ENCODE measurements at places on chromosomes 5 and 9.

GRCh38 chr9:95511616-95511931 lies 5.2 kb downstream of the PTCH1 start:
- DNase-seq, result no peak

GRCh38 chr9:75626860-75627259 lies 263.6 kb upstream of the PCSK5 start:
- DNase-seq, result no peak

GRCh38 chr9:132030626-132031325 lies 48.9 kb downstream of the MED27 start:
- DNase-seq, result no peak

DNA sequence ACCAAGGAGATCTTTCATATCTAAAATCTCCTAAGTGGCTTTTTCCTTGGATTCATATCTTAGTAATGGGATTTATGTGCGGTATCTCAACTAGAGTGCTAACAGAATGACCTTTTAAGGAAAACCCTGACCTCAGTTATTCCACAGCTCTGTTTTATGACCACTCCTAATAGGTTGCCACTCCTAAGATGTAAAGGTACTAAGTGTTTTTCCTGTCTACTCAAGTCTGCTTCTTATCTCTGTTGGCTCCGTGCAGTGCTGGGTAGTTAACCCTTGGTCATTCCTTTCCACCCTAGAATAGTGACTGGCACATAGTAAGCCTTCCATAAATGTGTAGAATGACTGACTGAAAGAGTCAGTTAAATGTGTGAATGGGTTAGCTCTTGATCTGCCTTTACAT lies 161.4 kb downstream of the DOCK2 start:
- DNase-seq, result no peak

DNA sequence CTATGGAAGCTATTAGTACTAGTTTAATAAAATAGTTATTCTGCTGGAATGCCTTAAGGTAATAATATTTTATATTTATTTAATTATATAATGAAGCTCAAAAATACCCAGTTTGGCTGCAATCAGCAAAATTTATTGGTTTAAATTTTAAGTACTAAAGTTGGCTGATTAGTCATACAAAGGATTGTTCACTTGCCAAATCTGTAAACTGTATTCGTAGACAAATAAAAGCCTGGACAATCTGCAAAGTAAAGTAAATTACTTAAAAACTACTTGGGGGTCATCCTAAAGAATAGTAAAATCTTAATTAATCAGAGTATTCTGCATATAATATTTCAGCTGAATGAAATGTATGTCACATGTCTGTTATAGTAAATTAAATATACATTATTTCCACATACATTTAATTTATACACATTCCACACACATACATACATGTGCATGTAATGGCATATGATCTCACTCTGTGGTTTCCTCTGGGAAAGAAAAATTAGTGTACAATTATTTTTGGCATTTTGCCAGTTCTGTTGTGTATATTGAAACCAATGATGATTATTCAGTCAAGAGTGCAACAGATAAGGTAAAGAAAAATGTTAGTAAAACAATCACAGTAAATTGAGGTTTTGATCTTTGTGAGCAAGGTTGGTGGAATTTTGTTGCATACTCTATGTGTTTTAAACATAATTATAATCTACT lies 455.9 kb downstream of the CDH9 start:
- DNase-seq, result no peak

GRCh38 chr9:115146581-115147021 lies 28.6 kb upstream of the TNC start:
- no peak for DNase-seq

DNA sequence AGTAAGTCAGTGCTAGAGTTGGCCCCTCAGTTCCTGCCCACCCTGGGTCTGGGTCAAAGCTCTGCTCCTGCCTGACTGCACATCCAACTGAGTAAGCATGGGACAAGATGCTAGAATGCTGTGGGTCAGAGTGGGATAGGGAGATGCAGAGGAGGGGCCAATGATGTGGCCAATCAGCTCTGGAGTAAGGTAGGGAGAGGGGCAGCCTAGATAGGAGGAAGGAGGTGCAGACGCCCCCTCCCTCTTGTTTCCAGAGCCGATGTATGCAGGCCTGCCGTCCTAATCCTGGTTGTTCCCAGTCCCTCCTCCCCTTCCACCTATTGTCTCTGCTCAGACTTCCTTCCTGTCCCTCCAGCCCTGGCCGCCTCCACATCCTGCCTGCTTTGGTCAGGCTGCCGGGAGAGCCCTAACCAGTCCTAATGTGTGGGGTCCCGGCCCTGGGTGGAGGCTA lies 1.3 kb downstream of the ARAP3 start:
- no peak for DNase-seq

- DNase-seq, result no peak
Measured at GRCh38 chr9:136050266-136050700, 44.8 kb downstream of the NACC2 start.

DNA sequence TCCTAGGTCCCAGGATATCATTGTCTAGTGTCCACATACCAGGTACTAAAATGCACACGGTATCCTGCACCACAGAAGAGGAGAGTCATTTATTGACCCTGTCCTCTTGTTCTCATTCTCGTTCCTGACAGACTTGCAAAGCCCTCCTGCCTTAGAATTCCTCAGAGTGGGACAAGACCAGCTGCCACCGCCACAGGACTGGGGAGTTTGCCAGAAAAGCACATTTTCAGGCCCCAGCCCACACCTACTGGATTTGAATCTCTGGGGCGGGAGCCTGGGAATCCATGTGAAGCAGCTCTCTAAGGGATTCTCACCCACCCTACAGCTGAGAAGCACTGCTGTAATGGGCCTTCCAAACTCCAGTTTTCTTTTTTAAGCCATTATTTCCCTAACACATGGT lies 68.0 kb upstream of the FANCC start:
- no peak for DNase-seq

- DNase-seq, result no peak
Measured at GRCh38 chr5:138948471-138949222, 73.5 kb upstream of the LRRTM2 start.

- no peak for DNase-seq
Measured at GRCh38 chr5:51632793-51633192, 249.5 kb downstream of the ISL1 start.

DNA sequence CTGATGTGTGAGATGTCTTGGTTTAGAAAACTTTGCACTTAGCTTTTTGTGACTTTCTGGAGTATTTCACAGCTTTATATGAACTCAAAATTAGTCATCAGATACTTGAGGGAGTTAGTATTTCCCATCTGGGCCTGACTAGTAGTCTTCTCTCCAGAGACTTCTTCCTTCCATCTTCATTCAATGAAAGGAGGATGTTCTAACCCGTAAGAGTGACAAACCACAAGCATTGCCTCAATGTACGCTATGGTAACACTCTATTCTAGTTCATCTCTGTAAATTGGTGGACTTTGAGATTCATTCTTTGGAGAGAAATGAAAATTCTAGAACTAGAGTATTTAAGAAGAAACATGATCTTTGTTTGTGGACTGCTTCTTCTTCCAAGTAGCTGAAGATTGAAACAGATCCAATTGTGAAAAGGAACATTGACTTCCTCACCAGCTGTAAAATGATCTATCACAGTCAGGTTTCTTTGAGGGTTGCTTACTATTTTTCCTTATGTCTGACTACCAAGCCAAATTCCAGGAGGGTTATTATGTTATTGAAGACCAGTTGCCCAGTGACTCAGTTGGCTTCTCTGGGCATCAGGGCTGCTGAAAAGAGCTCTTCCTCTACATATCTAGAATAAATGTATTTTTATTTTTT lies 157.6 kb downstream of the SLC12A2 start:
- DNase-seq, result no peak

DNA sequence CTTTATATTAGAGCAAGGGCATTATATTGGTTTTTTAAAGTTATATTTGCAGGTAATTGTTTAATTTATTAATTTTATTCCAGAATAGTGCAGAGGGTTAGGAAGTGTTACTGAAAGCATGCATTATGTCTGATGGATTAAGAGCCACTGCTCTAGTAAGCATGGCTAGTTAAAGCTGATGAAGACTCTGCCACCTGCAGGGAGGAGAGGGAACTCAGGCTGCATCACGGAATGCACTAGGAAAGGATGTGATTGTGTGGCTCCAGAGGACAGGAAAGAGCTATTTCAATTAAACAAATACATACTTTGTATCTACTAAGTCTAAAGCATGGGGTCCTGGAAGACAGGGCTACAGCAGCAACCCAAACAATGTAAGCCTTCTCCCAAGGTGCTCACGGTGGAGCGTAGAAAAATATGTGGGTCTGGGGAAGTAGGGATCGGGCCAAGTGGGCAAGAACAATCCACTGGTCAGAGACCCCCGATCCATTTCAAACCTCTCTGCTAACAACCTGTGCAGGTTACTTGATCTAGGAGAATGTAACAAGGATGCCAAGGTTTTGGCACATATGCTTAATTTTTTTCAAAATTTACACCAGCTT lies 15.3 kb upstream of the GRXCR2 start:
- no peak for DNase-seq

GRCh38 chr5:17401470-17402288 lies 96.4 kb upstream of the TAF11L2 start:
- no peak for DNase-seq

- no peak for DNase-seq
Measured at GRCh38 chr5:127003798-127004495, 26.4 kb downstream of the MARCHF3 start.

DNA sequence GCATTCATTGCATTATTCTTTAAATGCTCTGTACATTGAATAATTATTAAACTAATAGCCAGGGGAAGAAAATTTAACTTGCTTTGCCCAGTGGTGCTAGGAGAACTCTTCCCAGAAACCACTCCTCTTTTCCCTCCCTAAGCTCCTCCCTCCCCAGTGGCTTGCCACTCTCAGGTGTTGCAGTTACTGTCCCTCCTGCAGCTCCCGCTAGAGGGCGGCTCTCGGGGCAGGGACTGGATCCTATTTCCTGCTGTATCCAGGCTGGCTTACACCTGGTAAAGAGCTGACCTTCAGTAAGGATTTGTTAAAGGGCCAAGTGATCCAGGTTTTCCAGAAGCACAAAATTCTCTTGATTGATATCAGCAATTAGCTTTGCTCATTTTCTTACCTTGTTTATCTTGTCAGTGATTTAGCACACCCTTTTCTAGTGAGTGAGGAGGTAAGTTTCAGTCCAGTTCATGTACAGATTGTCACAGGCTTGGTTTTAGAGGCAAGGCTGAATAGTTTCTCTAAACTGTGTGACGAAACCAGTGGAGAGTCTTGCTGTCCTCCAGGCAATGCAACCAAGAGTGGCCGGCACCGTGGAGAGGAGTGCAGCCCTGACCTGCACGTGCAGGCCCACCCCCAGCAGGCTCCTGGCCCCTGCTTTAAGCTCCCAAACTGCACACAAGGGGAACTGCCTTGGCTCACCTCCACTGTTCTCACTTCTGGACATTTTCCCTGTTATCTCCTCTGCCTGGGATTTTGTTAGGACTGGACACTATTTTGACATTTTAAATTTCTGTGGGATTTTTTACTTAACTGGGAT lies 423.8 kb downstream of the SPOCK1 start:
- no peak for DNase-seq

GRCh38 chr5:154351141-154351540 lies 94.7 kb upstream of the SAP30L start:
- DNase-seq, result no peak

DNA sequence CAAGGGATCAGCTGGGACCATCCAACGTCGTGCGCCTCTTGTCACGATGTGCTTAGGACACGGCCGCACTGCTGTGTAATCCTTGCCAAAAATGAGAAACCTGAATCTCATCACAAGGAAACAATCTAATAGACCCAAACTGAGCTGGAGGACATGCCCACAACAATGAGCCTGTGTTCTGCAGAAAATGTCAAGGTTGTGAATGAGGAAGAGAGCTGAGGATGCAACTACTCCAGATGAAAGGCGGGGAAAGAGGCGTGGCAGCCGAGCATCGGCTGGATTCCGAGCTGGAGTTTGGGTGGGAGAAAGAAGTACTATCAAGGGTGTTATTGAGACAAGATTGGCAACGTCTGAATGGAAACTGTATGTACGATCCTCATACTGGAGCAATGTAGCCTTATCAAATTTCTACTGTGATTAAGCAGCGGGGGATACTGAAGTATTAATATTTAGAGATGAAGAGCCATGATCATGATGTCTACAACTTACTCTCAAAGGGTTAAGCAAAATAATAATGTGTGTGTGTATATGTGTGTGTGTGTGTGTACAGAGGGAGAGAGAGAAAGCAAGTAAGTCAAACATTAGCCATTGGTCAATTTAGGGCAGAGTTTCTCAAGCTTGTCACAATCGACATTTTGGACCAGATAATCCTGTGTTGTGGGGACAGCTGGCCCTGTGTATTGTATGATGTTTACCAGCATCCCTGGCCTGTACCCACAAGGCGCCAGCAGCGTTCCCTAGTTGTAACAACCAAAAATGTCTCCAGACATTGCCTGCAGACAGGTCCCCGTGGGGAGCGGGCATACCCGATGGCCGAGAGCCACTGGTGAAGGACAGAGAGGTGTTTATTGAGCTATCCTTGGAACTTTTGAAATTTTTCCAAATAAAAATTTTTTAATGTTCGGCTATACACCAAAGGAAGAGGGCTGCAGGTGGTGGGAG lies 46.5 kb downstream of the DUSP1 start:
- DNase-seq, result no peak

DNA sequence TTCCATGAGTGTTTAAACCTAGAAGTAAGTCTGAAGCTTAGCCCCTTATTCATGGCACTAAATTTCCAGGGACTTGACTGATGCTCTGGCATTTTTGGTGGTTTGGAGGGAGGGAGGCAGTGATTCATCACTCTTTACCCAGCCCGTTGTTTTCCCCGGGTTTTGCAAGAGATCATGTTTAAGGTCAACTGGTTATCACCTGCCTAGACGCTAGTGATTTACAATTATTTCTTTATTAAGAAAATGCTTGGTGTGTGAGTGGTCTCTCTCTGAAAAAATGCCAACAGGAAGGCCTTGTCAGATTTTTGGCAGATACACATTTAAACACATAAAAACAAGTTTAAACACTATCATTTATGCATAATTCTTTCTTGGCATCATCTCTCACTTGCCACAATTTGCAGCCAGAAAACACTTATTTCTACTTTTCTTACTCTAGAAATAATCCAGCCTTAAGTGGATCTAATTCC lies 737.9 kb upstream of the ZNF608 start:
- no peak for DNase-seq

- DNase-seq, result no peak
Measured at GRCh38 chr5:148861088-148861487, 34.7 kb downstream of the ADRB2 start.

DNA sequence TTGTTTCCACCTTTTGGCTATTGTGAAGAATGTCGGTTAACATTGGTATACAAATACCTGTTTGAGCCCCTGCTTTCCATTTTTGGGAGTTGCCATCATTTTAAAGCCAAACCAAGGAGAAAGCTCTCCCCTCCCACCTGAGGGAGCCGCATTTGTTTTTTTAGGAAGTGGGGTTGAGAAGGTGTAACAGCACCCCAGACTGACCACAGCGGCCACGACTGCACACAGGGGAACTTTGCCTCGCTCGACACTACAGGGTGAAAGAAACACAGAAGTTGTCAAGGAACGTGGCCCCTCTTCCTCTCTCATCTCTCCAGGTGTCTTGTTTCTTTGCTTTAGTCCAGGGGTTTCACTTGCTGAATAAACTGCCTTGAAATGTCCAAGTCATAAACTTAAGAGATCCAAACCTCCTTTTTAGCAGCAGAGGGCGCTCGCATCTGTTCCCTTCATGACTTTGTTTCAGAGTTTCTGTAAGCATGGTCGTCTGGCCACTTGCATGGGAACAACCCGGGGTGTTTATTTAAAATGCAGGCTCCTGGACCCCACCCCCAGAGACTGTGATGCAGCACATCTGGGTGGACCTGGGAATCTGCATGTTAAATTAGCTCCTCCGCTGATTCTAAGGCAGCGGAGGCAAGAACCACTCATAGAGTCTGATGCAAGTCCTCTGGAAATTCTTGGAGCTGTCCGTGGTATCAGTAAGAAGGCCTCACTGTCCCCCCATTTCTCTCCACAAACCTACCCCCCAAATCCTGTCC lies 2.1 kb upstream of the TTLL11 start:
- DNase-seq, result peak; percentile 12

GRCh38 chr5:123303802-123304201 lies 119.4 kb downstream of the CEP120 start:
- DNase-seq, result no peak
